ENCODE measurements at places on chromosomes 2 and 18.

- DNase-seq, result no peak
Measured at GRCh38 chr18:44909191-44909719, 228.6 kb downstream of the SETBP1 start.

DNA sequence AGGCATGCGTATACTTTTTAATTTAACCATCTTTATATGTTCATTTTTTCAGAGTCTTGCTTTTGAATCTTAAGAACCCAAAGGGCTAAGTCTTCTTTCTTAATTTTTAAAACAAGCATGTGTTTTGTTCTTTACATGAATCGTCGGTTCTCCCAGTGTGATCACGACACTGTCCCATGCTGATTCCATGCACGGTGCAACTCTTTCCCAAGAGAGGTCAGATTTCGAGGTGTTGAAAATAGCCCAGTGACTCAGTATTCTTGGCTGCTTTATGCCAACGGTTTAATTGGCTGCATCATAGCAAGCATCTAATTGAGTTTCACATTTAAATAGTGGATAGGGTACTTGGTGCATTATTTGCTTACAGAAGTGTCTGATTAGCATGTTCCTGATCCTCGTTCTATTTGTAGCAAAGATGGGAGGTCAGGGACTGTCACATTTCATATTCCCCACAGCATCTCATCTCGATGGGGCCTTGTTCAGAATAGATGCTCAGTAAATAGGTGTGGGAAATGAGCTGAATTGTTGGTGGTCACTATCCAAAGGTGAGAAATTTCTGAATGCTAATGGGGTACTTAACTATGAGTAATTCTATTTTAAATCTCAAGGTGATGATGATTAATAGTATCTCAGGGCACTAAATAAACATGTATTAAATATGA is 2.8 kb downstream of the NPAS2 start:
- no peak for DNase-seq

GRCh38 chr2:36497570-36498163 is 100.3 kb downstream of the FEZ2 start:
- DNase-seq, result no peak

- DNase-seq, result no peak
Measured at GRCh38 chr2:980176-980575, 29.5 kb downstream of the SNTG2 start.

- no peak for DNase-seq
Measured at GRCh38 chr2:70692256-70692655, 75.7 kb downstream of the ADD2 start.

GRCh38 chr2:241772063-241772499 is 4.5 kb upstream of the GAL3ST2 start:
- DNase-seq, result no peak

DNA sequence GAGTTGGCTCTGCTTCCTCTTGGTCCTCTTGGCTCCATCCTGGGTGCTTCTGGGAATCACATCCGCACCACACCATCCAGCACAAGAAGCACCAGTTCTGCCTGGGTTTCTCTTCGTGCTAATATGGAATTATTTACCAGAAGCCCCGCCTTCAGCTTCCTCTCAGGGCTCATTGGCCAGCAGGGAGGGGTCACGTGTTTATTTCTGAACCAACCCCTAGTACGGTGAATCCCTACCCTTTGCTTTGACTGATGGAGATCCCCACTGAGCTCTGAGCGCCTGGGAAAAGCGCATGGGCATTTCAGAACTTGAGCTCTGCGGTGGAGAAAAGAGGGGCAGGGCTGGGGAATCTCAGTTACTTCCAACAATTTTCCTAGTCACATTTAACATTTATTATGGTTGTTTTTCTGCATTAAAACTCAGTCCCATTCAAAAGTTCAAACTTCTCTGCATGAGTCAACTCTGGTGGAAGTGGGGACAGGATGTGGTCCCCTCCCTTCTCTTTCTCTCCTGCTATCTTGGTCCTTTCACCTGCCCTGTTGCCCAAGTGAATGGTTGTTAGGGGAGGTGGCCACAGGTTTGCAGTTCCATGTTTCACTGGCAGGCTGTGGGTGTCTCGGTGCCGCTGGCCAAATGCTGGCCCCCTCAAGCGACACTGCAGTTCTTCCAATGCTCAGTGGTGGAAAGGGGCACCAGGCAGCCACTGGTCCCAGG is 76.4 kb upstream of the TTC39C start:
- no peak for DNase-seq

- no peak for DNase-seq
Measured at GRCh38 chr2:38981670-38982357, 92.1 kb downstream of the ARHGEF33 start.

- no peak for DNase-seq
Measured at GRCh38 chr2:105376789-105377240, 22.0 kb downstream of the FHL2 start.
